T-helper 2 cell treated with Interferon-gamma antibody and Interleukin-4, amounts not matched to agents 100 ng/mL and 5 ng/mL, for 36 hours (primary cell): ENCODE measurements at places on chromosomes 5 and 9. TPM values are rescaled to one million over a fixed set of nuclear protein-coding genes. Genes with fewer than 3 reads are reported as not detected.

Gene FOXD4L3
- total RNA-seq = 0.16 TPM in 1 of 2 replicates, not detected in the other

Gene HSD17B3
- total RNA-seq = not detected in 2 replicates

Gene NIM1K
- total RNA-seq = 0.34 and 0.77 TPM in 2 replicates

Gene JADE2
- 81.0 and 81.1 TPM in 2 replicates for total RNA-seq

Gene DNAJB5
- total RNA-seq = 4.2 and 4.8 TPM in 2 replicates

Gene LAMC3
- 0.05 and 0.07 TPM in 2 replicates for total RNA-seq

Gene NSMF
- total RNA-seq = 50.6 and 51.5 TPM in 2 replicates

Gene ADRA1B
- total RNA-seq = not detected in 2 replicates

Gene MSMP
- 0.55 TPM in 1 of 2 replicates, not detected in the other for total RNA-seq

Gene REXO4
- 25.6 and 26.1 TPM in 2 replicates for total RNA-seq

Gene FAM81B
- not detected in 2 replicates for total RNA-seq

Gene MYOZ3
- 0.07 TPM in 1 of 2 replicates, not detected in the other for total RNA-seq

Gene CMBL
- 0.84 and 0.98 TPM in 2 replicates for total RNA-seq

Gene DAPK1
- total RNA-seq = 1.4 and 2.3 TPM in 2 replicates

Gene TXNDC8
- total RNA-seq = not detected in 2 replicates

Gene PCDHGB3
- total RNA-seq = 0.59 and 0.93 TPM in 2 replicates

Gene SLIT3
- 0.64 and 0.66 TPM in 2 replicates for total RNA-seq

Gene CTXN3
- not detected in 2 replicates for total RNA-seq

Gene TRIM36
- total RNA-seq = 0.16 TPM in 1 of 2 replicates, not detected in the other

Gene SPATA31E1
- total RNA-seq = not detected in 2 replicates

Gene SEMA5A
- 1.1 and 1.3 TPM in 2 replicates for total RNA-seq

Gene ECM2
- total RNA-seq = not detected in 2 replicates

Gene LRRC70
- total RNA-seq = 0.98 and 1.3 TPM in 2 replicates

Gene CDH18
- total RNA-seq = not detected in 2 replicates

Gene PDE6A
- not detected in 2 replicates for total RNA-seq

Gene ANKS6
- total RNA-seq = 6.3 and 7.6 TPM in 2 replicates

Gene ABCA1
- 0.05 and 0.14 TPM in 2 replicates for total RNA-seq

Gene HTR4
- not detected in 2 replicates for total RNA-seq

Gene IFNA6
- total RNA-seq = not detected in 2 replicates

Gene GRIN3A
- total RNA-seq = not detected in 2 replicates

Gene PCBD2
- total RNA-seq = 16.1 and 16.8 TPM in 2 replicates

Gene PLK2
- 2.4 and 2.7 TPM in 2 replicates for total RNA-seq

Gene BTNL8
- total RNA-seq = not detected in 2 replicates

Gene ANKRD55
- 7.0 and 8.5 TPM in 2 replicates for total RNA-seq

Gene RANBP17
- not detected in 2 replicates for total RNA-seq

Gene OR1K1
- total RNA-seq = not detected in 2 replicates

Gene PCDHB5
- total RNA-seq = not detected in 2 replicates

Gene KCNIP1
- not detected in 2 replicates for total RNA-seq

Gene PTTG1
- total RNA-seq = 142 and 145 TPM in 2 replicates

Gene ADGRD2
- not detected in 2 replicates for total RNA-seq

Gene OLFML2A
- total RNA-seq = not detected in 2 replicates

Gene FAM221B
- not detected in 2 replicates for total RNA-seq

Gene PFN3
- not detected in 2 replicates for total RNA-seq

Gene NUTM2G
- not detected in 2 replicates for total RNA-seq

Gene IL33
- total RNA-seq = not detected in 2 replicates

Gene TLR4
- total RNA-seq = 0.11 and 0.14 TPM in 2 replicates

Gene CCL28
- total RNA-seq = 15.2 and 16.4 TPM in 2 replicates

Gene CDH9
- total RNA-seq = not detected in 2 replicates

Gene CCL21
- total RNA-seq = not detected in 2 replicates

Gene EGR1
- 7.5 TPM in 2 replicates for total RNA-seq

Gene KLHL3
- 5.4 and 6.2 TPM in 2 replicates for total RNA-seq

Gene FOXD4L6
- total RNA-seq = not detected in 2 replicates

Gene PCDHB4
- total RNA-seq = not detected in 2 replicates

Gene PCDHGA12
- total RNA-seq = 0.16 and 0.18 TPM in 2 replicates

Gene PCSK5
- total RNA-seq = 3.0 and 3.1 TPM in 2 replicates

Gene PAEP
- total RNA-seq = not detected in 2 replicates

Gene COL15A1
- 0.20 and 0.23 TPM in 2 replicates for total RNA-seq
